Choroid plexus epithelial cell (primary cell): ENCODE measurements at places on chromosomes 2 and 18.

DNA sequence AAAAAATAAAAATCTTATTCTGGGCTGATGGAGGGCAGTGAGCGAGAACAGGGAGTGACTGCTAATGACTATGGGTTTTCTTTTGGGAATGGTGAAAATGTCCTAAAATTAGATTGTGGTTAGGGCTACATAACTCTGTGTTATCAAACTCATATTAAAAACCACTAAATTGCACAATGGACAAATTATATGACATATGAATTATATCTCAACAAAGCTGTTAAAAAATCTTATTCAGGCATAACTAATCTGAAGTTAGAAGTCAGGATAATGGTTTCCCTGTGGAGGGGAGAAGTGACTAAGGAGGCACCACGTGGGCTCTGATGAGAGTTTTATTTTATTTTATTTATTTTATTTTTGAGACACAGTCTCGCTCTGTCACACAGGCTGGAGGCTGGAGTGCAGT is 32.1 kb upstream of the DPP4 start:
- no peak for DNase-seq

DNA sequence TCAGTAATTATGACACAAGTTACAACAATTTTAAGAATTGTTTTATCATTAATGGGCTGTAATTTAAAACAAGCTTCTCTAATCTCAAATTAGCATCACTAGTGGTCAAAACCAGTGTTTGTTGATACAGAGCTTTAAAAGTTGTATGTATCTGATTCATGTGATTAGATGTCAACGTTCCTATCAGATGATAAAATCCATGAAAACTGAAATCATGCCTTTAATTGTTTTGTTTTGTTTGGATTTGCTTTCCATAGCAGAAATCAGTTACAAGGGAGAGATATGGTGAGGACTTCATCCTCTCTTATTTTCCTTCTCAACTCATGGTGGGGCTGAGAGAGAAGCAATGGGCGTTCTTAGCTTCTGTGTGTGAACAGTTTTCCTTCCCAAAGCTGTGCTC is 469.6 kb downstream of the PID1 start:
- no peak for DNase-seq

DNA sequence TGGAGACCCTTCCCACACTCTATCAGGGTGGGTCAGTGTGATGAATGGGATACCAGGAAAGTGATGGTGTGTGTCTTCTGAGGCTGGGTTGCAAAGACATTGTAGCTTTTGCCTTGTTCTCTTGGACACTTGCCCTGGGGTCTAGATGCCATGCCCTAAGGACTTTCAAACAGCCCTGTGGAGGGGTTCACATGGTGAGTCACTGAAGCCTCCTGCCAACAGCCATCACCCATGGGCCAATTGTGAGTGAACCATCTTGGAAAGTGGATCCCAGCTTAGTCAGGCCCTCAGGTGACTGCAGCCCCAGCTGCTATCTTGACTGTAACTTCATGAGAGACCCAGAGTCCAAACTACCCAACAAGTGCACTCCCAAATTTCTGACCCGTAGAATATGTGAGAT is 25.8 kb upstream of the IGFBP5 start:
- no peak for DNase-seq

DNA sequence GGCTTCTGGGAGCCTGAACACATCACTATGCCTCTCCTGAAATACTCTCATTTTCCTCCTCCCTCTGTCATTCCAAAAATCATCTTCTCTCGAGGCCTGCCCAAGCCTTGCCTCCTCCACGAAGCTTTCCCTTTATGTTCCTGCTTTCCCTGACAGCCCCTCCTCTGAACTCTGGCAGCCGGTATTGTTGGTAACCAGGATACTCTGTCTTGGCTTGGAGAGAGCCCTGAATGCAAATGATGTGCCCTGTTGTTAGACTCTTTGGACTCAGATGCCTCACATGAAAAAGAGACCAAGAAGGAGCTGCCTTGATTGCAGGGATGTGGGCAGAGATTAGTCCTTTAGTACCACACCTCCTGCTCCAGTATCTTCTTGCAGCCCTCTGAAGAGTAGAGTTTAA is 138.5 kb upstream of the DLX2 start:
- DNase-seq = no peak

DNA sequence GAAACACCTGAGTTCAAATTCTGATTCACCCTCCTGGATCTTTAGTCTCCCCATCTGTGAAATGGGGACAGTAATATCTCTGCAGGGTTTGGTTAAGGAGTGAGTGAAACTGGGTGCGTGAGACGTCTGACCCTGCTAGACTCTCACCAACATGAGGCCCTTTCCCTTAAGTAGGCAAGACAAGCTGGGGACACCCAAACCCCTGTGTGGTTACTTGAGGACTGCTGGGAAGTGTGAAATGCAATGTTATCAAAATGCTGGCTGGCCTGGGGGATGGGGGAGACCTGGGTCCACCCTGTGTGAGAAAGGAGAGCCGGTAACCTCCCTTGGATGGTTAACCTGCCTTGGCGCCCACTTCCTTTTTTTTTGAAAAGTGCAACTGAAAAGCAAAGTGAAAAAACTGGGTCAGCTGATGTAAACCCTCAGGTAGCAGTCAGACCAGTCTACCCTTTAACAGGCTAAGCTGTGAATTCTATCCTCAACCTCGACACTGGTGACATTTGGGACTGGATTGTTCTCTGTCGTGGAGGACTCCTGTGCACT is 82.3 kb downstream of the INPP5D start:
- no peak for DNase-seq

GRCh38 chr2:123073956-123074355 is 951.1 kb upstream of the CNTNAP5 start:
- DNase-seq = peak; percentile 8

GRCh38 chr18:44799907-44800421 is 119.3 kb downstream of the SETBP1 start:
- no peak for DNase-seq

DNA sequence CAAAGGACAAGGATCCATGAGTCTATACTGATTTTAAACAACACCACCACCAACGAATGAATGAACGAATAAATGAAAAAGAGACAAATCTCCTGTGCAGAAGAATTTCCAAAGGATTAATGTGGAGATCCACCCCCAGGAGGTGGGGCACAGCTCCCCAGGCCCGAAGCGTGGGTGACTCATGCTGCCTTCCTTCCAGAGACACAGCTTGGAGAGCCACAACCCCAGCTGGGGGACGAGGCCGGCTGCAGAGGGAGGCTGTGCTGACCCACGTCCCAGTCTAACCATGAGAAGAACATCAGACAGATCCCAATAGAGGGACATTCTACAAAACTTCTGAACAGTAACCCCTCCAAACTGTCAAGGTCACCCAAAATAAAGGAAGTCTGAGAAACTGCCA is 557.3 kb upstream of the SALL3 start:
- no peak for DNase-seq

DNA sequence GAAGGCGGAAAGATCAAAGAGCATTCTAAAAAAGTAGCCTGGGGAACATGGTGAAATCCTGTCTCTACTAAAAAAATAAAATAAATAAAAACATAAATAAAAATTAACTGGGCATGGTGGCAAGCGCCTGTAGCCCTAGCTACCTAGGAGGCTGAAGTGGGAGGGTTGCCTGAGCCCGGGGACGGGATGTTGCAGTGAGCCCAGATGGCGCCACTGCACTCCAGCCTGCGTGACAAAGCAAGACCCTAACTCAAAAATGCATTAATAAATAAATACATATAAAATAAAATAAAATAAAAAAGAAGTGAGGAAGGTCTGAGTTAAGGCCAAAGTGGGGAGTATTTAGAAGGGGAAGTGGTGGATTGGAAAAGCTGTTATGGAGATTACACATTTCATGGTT is 1.3 kb upstream of the PSMD14 start:
- DNase-seq = no peak

DNA sequence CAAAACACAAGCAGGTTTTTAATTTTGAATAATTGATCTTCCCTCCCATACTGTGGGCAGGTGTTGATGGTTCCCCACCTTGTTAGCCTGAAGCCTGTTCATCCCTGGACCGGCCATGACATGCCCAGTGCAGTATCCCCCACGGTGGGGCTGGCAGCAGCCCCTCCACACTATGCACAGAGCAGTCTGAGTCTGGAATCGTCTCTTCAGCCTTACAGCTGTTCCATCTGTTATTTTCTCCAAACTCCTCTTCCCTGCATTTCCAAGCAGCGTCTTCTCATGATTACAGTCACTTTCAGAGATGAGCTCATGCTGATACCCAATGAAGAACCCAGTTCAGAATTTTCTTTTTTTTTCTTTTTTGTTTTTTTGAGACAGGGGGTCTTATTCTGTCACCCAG is 68.2 kb downstream of the ADI1 start:
- DNase-seq = no peak

- DNase-seq = peak; percentile 43
Observed at GRCh38 chr18:23812546-23813440, 123.5 kb downstream of the LAMA3 start.

GRCh38 chr2:200039724-200040650 is 84.6 kb downstream of the MAIP1 start:
- peak; percentile 82 for DNase-seq

DNA sequence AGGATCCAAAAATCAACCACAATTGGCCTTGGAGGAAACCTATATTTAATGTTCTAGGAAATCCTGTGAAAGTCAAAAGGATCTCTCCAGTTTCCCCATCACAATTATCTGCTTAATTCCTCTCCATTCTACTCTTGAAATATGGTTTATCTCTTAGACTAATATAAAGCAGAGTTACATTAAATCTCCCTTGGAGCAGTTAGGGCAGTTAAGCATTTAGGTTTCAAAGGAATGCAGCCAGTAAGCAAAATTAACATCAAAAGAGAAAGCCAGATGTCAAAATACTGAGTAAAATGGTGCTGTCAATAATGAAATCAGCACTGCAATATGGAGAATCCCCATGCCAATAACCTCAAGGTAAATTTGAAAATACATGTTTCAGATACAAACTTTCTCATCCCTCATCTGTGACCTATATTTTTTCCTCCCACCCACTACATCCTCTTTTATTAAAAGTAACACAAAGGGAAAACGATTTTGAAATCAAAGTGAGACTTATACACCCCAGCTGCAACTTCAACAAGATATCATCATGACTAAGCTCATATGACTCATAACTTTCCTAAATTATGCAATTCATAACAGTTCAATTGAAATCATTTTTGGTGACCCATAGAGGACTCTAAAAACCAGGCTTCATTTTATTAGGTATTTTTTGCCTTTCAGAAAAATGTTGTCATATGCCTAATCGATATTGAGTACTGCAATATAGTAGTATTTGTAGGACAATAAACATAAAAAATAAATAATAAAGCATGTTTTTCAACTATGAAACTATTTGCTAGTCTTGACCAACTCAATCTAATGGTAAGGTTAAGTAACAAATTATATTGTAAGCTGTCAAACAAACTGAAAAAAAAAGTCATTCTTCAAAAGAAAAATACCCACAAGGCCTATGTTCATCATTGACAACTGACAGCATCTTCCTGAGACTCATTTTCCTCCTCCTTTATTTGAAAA is 3.1 kb downstream of the ADAM17 start:
- DNase-seq = peak; percentile 92

- no peak for DNase-seq
Observed at GRCh38 chr2:114024326-114024725, 134.4 kb downstream of the ACTR3 start.

GRCh38 chr18:73752546-73752945 is 395.1 kb downstream of the FBXO15 start:
- DNase-seq = peak; percentile 67

GRCh38 chr2:240598311-240598911 is 11.9 kb downstream of the CAPN10 start:
- DNase-seq = no peak
